Activated CD4-positive, alpha-beta T cell treated with anti-CD3 and anti-CD28 coated beads for 1 hour (primary cell): ENCODE measurements at places on chromosomes 6 and 20.

DNA sequence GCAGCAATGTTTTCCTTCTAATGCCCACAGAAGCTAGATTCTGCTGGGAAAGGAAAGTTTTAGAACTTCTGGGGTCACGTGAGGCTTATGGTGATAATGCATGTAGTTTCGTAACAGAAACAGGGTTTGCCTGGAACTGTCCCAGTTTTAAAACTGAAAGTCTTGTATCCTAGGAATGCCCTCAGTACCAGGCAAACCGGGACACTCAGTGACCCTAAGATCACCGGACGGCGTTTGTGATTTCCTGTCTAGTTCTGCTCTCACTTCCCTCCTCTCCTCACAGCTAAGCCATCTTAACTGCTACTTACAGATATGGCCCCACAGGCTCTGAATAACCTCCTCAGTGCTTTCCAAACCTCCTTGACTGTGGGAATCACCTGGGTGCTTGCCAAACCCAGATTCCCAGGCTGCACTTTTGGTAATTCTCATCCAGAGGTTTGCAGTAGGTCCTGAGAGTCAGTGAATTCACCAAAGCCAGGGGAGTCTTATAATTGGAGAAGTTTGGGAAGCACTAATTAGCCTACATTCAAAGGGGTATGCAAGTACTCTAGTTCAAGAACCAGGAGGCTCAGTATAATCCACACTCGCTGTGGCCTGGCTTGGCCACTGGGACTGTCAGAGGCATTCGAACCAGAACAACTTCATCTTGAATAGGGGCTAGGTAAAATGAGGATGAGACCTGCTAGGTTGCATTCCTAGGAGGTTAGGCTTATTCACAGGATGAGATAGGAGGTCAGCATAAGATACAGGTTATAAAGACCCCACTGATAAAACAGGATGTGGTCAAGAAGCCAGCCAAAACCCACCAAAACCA lies 231.6 kb upstream of the MYLIP start:
- DNase-seq = no peak

GRCh38 chr6:21257125-21257524 lies 336.4 kb upstream of the SOX4 start:
- DNase-seq = no peak

- no peak for DNase-seq
Measured at GRCh38 chr20:51608061-51608460, 65.5 kb upstream of the NFATC2 start.

GRCh38 chr6:169913096-169913638 lies 161.7 kb downstream of the ERMARD start:
- no peak for DNase-seq

DNA sequence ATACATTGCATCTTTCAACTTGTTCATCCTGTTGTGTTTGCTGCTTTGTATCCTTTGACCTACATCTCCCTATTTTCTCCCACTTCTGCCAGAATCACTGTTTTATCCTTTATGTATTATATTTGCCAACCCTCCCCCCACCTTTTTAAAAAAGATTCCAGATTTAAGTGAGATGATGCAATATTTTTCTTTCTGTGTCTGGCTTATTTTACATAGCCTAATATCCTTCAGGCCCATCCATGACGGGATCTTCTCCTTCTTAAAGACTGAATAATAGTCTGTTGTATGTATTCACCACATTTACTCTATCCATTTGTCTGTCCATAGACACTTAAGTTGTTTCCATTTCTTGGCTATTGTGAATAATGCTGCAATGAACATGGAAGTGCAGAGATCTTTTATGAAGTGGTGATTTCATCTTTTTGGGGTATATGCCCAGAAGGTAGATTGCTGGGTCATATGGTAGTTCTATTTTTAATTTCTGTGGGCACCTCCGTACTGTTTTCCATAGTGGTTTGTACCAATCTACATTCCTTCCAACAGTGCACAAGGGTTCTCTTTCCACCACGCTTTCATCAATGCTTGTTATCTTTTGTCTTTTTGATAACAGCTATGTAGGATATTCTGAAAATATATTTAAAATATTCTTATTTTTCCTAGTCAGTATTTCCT lies 181.0 kb downstream of the CDKAL1 start:
- DNase-seq = no peak

DNA sequence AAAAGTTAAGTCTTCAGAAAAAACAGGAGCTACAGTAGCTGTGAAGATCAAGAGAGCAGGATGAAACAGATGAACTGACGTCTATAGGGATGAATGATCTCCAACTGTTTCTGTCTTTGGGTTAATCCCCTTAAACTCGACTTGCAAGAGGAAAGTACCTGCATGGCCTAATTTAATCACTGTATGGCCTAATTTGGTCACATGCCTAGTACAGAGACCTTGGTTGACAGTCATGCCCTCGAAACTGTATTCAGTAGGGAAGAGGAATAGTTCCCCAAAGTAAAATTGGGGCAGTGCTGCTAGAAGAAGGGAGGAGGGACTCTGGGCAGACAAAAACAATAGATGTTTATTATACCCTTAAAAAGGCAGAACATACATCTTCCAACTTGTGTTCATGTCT lies 10.0 kb upstream of the SMAP1 start:
- DNase-seq = no peak

GRCh38 chr20:34562641-34563040 lies 4.1 kb downstream of the MAP1LC3A start:
- no peak for DNase-seq

GRCh38 chr6:1435806-1436205 lies 46.4 kb downstream of the FOXF2 start:
- no peak for DNase-seq
